Occipital lobe (tissue), 3 donors: ENCODE measurements at places on chromosomes 5 and 9. TPM values are rescaled to one million over a fixed set of nuclear protein-coding genes. Genes with fewer than 3 reads are reported as not detected.
A peak's percentile ranks its signal among the peaks of the same experiment; 100 is the strongest.

Gene FBN2
- 8.6 TPM for total RNA-seq

DNA sequence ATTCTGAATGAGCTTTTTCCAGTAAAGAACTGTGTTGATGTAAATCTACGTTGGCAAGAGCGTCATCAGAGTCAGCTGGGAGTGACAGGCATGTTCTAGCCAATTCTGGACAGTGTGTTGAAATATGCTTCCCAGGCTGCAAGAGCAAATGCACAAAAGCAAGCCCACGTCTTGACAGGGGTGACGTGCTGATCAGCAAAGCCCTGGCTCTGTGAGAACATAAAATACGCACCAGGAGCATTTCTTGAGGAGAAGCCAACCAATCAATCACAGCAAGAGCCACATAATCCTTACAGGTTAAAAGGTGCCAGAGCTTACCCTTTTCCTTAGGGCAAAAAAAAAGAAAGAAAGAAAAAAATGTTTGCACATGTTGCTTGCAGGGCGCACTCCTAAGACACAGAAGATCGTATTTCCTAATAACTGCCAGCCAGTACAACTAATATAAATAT is 148.1 kb downstream of the PDE4D start:
- peak; percentile 8 for DNase-seq

GRCh38 chr9:93217706-93218105 is 33.8 kb downstream of the WNK2 start:
- DNase-seq = no peak

- no peak for DNase-seq
Observed at GRCh38 chr5:151684690-151685361, 1.9 kb downstream of the SPARC start.

DNA sequence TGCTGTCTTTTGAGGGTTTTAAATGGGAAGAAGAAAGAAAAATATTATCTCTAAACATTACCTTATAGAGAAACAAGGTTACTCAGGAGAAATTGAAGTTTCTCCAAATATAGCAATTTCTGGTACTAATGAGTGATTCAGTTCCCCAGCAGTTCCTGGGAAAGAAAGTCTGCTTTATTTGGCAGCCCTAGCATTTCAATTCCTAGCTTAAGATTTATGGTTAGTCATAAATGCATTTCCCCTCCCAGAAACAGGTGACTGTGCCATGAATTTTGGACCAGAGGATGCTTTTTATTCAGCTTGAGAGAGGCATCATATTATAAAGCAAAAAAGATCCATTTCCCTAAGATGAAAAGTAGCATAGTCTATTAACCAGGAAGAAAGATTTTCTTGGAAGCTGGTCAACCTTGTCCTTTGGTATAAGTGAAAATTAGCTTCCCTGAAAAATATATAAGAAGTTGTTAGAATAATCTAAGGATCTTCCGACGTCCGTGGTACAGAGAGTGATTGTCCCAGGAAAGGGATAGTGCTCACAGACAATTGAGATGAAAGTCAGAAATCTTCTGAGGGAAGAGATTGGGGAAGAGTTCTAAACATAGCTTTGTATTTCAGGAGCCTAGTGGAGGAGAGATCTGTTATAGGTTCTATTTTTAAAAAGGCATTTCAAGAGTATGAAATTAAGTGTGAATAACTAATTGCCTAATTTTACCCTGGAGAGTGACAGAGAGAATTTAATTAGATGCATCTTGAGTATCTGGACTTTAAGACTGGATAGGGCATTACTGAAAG is 164.9 kb downstream of the ESM1 start:
- DNase-seq = no peak

Gene TTC39B
- 6.9 TPM for total RNA-seq

Gene DBH
- total RNA-seq = not detected

GRCh38 chr5:73759771-73760170 is 133.8 kb downstream of the ARHGEF28 start:
- no peak for DNase-seq

GRCh38 chr9:2389404-2389803 is 232.2 kb upstream of the VLDLR start:
- DNase-seq = no peak

GRCh38 chr9:12923468-12924009 is 148.7 kb downstream of the LURAP1L start:
- no peak for DNase-seq
